Fibroblast of skin of scalp (primary cell): ENCODE measurements at places on chromosomes 12 and 14.

DNA sequence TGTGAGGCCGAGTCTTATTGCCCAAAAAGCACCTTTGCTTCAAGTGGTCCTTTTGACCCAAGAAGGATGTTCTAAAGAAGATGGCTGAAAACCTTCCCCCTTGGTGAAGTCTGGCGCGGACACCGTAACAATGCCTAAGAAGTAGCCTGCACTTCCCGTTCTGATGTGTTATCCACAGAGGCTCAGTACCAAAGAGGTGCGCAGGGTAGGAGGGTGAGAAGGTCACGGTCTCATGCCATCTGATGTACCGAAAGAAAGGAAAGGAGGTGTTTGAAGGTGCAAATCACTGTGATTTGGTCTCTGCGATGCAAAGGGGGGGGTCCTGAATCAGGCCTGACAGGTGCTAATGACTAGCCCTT is 9.9 kb downstream of the PEBP1 start:
- DNase-seq = no peak

DNA sequence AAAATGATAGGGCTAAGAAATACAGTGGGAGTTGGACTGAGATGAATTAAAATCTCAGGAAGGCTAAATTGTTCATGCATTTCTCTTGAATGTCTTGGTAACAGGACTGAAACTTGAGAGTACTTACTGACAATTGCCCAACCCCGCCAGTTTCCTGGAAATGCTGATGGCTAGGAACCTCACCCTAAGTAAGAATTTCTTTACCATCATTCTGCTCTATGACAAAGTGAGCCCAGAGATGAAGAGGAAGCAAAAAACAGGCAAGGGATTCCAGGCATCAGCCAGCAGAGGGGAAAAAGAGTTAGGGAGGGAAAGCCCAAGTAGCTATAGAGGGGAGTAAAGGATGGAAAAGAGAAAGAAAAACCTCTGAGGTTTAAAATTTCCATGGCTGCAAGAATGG is 397.7 kb downstream of the MDGA2 start:
- DNase-seq = peak; percentile 57

DNA sequence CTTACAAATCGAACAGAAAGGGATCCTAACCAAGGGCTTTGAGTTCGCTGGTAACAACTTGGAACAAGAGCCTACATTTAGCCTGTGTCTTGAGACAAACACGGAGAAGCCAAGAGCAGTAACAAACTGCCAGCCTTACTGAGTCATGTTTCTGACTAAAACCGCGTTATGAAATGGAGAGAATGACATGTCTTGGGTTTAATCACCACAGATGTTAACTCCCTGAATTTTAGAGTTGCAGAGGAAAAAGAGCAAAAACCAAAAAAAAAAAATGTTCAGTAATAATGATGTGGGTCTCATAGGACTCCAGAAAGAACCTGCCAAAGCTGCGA is 1.0 kb downstream of the BLTP3B start:
- peak; percentile 79 for DNase-seq

GRCh38 chr12:88251798-88252197 is 109.7 kb downstream of the TMTC3 start:
- DNase-seq = peak; percentile 30

DNA sequence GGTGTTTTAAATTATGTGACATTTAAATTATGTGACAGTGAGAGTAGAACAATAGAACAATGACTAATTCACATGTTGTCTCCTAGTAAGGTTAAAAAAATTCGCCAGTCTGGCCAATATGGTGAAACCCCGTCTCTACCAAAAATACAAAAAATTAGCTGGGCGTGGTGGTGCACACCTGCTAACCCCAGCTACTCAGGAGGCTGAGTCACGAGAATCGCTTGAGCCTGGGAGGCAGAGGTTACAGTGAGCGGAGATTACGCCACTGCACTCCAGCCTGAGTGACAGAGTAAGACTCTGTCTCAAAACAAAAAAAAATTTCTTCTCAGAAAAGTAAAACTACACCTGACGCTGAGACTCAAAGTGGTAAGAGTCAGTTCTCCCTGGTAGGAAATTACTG is 2.7 kb downstream of the CS start:
- DNase-seq = no peak

- DNase-seq = no peak
Observed at GRCh38 chr14:65237941-65238340, 135.6 kb upstream of the MAX start.

- DNase-seq = no peak
Observed at GRCh38 chr12:129201029-129201428, 347.8 kb downstream of the GLT1D1 start.

- DNase-seq = no peak
Observed at GRCh38 chr12:45354399-45354798, 138.5 kb downstream of the ANO6 start.

DNA sequence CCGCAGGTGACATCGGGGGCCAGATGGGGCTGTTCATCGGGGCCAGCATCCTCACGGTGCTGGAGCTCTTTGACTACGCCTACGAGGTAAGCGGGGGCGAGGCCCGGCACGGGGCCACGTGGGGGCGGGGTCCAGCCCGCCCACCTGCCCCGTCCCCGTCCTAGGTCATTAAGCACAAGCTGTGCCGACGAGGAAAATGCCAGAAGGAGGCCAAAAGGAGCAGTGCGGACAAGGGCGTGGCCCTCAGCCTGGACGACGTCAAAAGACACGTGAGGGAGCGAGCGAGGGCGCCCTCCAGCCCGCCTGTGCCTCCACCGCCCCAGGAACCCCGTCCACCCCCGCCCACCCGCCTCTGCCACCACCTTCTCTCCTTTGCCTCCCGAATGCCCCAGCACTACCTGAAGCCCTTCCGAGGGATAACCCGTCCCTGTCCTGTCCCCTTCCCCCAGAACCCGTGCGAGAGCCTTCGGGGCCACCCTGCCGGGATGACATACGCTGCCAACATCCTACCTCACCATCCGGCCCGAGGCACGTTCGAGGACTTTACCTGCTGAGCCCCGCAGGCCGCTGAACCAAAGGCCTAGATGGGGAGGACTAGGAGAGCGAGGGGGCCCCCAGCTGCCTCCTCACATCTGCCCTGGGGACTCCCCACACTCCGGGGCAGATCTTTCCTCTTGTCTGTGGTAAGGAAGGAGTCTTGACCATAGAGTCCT is 3.9 kb upstream of the SMARCD1 start:
- DNase-seq = no peak

DNA sequence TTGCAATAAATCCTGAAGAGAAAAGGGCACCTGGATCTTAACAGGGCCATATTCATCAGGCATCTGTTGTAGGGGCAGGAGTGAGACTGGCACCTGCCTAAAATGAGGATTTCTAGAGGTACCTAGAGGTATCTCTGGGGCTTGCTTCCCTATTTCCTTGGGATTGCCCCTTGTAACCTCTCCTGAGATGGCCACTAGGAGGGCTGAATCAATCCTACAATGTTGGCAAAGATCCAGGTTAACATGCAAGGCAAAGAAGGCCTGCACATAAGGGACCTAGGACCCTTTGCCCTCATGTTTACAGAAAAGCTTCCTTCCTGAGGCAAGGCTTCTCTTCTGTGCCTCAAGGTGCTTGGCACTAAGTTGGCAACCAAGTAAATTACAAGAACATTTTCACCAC is 25.8 kb upstream of the CLEC4E start:
- no peak for DNase-seq

- peak; percentile 68 for DNase-seq
Observed at GRCh38 chr12:69056743-69057515, 124.0 kb upstream of the CPM start.

GRCh38 chr12:49547090-49547690 is 8.4 kb downstream of the KCNH3 start:
- no peak for DNase-seq

GRCh38 chr14:89178800-89179535 is 238.1 kb downstream of the FOXN3 start:
- peak; percentile 47 for DNase-seq

- no peak for DNase-seq
Observed at GRCh38 chr12:66751432-66752113, 72.7 kb upstream of the GRIP1 start.

- DNase-seq = peak; percentile 48
Observed at GRCh38 chr12:103969391-103969790, 3.7 kb downstream of the TDG start.

DNA sequence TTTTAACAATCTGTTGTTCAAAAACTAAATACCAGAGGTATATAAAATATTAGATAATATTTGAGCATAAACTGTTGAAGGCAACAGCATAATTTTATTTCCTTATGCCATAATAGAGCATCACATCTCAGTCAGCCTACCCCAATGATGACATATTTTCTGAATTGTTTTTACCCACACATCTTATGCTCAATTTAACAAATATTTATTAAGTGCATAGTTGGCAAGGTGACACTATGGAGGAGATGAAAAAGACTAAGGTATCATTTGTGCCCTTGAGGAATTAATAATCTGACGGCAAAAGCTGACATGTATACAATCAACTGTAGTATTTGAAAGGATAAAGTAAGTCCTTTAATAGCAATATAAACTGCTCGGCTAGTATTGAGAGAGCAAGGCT is 102.4 kb downstream of the SYT1 start:
- no peak for DNase-seq

- DNase-seq = peak; percentile 46
Observed at GRCh38 chr12:7144414-7145120, 14.4 kb downstream of the CLSTN3 start.

DNA sequence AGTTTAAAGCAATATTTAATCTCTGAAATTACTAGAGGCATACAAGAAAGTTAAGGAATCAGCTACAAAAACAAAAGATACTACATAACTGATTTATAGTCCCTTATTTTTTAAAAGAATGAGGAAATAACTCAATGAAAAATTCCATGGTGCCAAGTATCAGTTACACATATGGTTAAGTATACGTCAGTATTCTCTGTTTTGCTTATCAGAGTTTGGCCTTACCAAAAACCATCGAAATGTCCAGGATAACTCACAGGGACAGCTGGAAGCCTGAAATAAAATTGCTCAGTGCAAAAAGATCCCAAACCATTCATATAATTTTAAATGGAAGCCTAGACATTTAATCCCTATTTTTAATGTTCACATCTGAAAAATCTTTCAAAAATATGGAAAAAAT is 3.6 kb downstream of the CFL2 start:
- DNase-seq = peak; percentile 67

DNA sequence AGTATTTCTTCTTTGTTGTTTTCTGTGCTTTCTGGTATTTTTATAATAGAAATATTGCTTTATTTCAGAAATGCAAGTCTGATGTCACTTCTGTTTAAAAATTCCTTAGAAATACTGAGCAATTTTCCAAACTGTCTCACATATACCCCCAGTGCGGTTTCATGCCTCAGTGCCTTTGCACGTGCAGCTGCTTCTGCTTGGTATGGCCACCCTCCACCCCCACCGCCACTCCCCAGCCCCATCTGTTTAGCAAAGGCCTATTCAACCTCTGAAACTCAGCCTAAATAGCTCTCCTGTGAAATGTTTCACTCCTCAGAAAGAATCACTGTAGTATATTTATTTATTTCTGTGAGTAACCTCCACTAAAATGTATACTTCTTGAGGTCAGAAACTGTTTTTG is 52.3 kb downstream of the PPM1H start:
- DNase-seq = no peak

- DNase-seq = no peak
Observed at GRCh38 chr12:132764231-132764630, 2.6 kb upstream of the ANKLE2 start.

DNA sequence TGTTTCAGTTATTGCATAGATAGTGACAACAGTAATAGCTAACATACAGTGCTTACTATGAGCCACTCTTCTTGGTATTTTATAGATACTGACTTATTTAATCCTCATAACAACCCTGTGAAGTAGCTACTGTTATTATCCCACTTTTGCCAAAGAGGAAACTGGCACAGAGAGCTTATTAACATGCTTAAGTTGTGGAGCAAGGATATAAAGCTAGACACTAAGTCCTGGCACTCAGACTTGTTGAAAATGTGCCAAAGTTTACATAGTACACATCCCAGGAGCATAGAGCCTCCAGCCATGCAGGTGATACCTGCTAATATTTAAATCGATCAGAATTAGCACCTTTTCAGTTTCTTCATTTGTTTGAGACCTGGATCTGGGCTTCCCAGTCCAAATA is 41.8 kb downstream of the VEZT start:
- DNase-seq = no peak

DNA sequence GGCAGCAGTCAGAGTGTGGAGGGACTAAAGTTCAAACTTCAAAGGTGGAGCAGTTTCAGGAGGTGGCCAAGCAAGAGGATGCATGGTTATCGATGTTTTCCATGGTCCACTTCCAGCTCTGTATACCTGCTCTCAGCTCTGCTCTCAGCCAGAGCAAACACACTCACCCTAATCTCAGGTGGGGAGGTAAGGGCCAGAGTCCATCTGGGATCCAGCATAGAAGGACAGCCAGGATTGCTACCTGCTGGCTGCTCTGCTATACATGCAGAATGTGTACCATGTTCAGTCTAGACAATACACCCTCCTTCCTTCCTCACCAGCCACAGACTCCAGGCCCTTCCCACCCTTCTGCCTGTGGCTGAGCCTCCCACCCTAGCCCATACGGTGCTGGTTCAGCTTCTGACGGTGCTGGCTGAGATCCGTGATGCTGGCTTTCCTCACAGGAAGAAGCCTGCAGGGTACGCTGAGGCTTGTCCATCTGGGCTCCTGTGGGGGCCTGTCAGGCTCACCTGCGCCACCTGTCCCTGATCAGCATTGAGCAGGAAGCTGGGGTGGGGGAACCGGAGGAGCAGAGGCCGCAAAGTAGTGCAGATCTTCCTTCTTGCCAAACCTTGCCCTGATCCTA is 2.4 kb downstream of the CBLN3 start:
- no peak for DNase-seq

- peak; percentile 45 for DNase-seq
Observed at GRCh38 chr14:78863143-78863542, 693.0 kb downstream of the NRXN3 start.

DNA sequence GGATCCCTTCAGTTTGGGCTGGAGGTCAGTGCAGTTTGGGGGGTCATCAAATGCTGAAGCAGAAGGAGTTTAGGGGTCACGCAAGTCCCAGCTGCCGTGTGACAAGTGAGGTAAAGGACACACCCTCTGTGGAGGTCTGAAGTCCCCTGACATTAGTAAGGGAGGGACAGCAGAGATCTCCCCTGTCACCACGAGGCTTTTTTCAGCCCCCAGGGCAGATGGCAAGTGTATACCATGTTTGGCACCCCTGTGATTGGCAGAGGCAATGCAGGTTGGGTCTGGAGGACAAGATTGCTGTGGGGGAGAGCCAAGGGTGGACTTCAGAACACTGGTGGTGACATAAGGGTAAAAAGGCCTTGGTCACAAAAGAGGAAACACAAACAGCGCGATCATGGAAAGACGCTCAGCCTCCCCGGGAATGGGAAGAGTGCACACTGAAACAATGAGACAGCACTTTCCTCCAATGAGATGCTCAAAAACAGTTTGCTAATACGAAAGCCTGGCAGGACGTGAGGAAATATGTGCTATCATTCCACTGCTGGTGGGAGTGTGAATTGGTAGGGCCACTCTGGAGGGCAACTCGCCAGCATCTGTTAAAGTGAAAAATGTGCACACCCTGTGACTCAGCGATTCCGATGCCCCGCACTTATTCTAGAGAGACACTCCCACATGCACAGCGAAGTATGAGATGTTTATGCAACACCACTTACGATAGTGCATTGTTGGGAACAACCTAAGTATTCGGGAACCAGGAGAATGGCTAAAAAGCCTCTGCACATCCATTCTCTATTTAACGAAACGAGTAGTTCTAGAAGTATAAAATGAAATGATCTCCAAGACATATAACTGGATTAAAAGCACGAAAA is 14.4 kb upstream of the CD27 start:
- peak; percentile 95 for DNase-seq
